ENCODE measurements at places on chromosomes 4 and X.
A peak's percentile ranks its signal among the peaks of the same experiment; 100 is the strongest.

DNA sequence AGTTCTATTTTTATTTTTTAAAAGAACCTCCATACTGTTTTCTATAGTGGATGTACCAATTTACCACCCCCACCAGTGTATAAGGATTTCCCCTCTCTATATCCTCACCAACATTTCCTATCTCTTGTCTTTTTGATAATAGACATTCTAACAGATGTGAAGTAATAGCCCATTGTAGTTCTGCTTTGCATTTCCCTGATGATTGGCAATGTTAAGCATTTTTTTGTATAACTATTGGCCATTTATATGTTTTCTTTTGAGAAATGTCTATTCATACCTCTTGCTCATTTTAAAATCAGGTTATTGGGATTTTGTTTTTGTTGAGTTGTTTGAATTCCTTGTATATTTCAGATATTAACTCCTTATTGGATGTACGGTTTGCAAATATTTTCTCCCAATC lies 251.1 kb upstream of the HTR2C start:
- no peak for DNase-seq

- DNase-seq, result no peak
Measured at GRCh38 chrX:82412858-82413257, 1095.2 kb upstream of the POU3F4 start.

DNA sequence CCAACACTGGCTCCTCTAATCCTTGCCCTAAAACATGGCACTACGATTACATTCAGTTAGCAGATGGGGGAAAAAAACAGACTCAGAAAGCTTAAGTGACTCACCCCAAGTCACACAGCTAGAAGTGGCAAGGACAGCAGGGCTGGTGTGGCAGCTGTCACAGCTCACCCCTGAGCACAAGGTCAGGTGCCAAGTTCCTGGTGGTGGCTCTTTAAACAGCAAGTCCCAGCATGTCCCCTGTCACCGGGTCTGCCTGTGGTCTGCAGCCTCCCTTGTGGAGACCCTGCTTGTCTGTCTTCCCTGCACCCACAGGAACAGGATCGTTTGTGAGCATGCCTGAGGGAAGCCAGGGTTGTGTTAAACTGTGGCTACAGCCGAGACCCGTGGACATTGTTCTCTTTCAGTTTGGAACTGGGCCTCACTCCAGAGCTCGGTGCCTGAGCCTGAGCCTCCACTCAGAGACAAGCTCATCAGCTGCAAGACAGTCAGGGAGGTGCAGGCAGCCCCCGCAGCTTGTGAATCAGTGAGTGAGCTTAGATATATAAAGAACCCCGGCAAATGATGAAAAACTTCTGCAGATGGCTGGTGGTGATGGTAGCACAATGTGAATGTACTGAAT lies 260.8 kb downstream of the BCOR start:
- no peak for DNase-seq

- DNase-seq, result no peak
Measured at GRCh38 chr4:20554134-20554533, 146.1 kb upstream of the PACRGL start.

- no peak for DNase-seq
Measured at GRCh38 chr4:68995292-68995691, 43.7 kb upstream of the UGT2A3 start.

DNA sequence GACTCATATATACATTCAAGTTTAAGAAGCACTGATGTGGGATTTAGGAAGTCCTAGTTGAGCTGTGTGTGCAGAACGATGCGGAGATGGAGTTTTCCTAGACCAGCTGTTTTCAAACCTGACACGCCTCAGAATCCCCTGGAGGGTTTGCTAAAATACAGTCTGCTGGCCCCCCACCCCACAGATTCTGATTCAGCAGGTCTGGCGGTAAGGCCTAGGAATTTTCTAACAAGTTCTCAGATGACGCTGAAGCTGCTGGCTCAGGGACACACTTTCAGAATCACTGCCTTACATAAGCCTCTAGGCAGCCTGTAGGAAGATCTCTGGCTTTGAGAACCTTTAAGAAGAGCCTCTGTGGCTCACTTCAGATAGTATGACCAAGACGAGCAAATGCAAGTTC lies 73.1 kb downstream of the PHEX start:
- DNase-seq, result no peak

DNA sequence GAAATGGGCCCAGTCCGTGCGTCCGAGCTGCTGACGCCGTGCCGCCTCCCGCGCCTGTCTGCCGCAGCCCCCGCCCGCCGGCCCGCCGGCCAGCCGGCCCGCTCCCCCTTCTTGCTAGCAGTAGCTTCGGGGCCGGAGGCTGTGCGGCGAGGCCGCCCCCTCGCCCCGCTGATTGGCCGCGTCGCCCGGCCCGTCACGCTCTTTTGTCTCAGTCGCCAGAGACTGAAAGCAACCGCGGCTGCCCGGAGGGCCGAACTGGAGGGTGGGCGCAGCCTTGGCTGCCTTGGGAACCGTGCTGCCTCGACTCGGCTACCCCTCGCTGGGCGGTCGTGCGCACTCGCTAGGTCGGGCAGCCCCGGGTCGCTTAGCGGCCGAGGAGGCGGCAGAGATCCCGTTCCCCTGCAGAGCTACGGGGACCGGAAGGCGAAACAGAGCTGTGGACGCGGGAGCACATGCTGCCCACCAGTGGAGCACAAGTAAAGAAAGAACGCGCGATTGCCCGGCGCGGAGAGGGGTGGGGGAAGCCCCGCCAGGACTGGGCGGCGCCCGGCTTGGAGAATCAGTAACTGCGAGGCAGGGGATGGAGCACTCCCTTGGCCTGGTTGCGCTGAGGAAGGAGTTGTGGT lies at the start of gene ZCCHC18:
ZCCHC18 (plus strand) TSS at position 198 of the 626 bp plus-strand sequence. CDS start 1,589 bp downstream, outside the sequence.
- peak; percentile 90 for DNase-seq

GRCh38 chr4:60039908-60040307 lies 1160.2 kb upstream of the ADGRL3 start:
- no peak for DNase-seq

DNA sequence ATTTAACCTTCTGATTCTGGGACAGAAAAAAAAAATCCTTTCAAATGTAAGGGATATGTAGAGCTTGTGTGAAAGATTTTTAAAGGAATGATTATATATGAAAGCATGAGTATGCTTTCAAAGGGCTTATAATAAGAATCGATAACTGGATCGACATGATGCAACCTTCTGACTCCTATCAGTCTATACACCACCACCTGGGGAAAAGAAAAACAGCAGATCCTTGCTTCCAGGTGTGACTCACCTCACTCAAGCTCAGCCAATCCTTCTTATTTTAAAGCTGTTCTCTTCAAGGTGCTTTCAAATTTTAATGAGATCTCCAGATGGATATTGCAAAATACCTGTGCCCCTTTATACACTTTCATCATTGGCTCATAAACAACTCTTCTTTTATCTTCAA lies 102.1 kb upstream of the EDNRA start:
- no peak for DNase-seq

GRCh38 chrX:103533511-103534216 lies 14.4 kb upstream of the RAB40A start:
- DNase-seq, result peak; percentile 93

DNA sequence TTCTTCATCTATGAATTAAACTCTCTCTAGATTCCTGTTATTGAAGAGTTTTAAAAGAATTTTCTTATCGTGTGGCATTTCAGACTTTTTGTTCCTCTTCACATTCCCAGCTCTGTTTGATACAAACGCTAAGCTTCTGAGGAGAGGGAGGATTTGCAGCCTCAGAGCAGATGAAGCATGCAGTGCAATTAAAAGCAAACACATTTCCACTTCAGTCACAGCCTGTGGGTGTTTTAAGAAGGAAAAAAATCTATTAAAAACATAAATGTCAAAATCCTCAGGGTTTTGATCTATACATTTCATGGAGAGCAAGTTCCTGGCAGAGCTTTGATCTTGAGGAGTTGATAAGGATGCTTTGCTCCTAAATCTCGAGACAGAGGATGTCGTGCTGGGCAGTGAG lies 442.4 kb upstream of the BOD1L1 start:
- peak; percentile 40 for DNase-seq

GRCh38 chr4:3212391-3213105 lies 36.4 kb upstream of the MSANTD1 start:
- no peak for DNase-seq

DNA sequence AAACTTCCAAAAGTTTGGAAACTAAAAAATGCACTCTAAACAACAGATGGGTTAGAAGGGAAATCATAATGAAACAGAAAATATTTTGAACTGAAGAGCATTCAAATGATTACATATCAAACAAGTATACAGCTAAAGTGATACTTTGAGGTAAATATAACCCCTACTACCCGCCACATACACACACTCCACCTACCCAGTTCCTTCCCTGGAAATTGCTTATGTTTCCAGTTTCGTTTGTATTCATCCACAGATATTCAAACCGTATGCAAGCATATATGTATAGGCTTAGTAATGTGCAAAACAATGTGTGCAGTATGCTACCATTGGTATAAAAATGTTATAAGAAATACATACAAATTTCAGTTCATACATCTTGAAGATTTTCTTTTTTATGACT lies 95.5 kb downstream of the SMIM20 start:
- no peak for DNase-seq

DNA sequence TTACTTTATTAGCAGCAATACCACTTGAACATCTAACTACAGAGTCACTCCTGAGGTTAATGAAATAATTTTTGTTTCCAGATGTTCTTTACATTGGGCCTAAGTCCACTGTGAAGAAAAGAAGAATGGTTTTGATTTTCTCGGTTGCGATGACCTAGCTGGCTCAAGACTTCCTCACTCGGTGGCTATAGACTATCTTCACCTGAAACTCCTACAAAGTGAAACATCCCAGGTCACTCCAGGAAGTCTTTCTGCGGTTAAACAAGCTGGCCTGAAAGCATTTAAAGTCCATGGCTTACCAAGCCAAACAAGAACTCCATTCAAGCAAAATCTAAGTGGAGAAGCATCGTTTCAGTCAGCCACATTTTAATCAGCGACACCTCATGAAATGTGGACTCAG lies 13.7 kb upstream of the SORBS2 start:
- no peak for DNase-seq

- DNase-seq, result peak; percentile 4
Measured at GRCh38 chrX:37347420-37347819, 1.7 kb upstream of the PRRG1 start.

DNA sequence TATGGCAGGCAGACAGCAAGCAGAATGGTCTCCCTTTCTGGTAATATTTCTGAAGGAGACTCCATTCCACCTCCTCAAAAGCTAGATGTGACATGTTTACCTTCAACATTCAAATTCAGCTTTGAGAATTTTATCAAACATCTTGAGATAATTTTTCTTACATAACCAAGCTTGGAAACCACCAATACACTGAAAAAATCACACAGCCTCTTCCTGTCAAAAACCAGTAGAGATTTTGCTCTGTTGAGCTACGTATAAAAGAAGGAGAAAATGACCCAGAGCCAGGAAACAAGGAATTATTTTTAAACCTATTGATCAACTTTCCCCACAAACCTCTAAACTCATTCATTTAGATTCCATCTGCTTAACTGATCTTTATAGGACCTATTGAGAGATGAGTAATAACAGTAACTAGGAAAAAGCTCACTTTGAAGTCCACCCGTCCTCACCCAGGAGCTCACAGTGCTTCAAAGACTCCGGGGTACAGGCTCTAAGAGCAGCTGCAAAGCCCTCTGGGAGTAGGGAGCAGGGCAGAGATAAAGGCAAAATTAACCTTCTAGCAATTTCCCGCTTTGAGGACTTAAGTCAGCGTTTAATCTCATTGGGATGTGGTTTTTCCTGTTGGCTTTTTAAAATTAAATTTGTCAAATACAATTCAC lies 318.2 kb upstream of the RASGEF1B start:
- no peak for DNase-seq
